Mammary epithelial cell (primary cell): ENCODE measurements at places on chromosomes 3 and 15.

DNA sequence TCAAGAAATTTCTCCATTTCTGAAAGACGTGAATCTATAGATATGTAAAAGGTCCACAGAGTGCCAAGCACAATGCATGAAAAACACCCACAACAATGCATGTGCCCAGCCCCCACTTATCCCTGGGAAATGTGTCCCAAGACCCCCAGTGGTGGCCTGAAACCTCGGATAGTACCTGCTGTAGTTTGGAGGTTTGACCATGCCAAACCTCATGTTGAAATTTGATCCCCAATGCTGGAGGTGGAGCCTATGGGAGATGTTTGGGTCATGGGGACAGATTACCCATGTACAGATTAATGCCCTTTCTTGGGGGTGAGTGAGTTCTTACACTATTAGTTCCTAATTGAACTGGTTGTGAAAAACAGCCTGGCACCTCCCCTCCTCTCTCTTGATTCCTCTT lies 21.4 kb upstream of the MYZAP start:
- DNase-seq, result no peak

GRCh38 chr15:69272139-69272538 lies 26.6 kb upstream of the PAQR5 start:
- no peak for DNase-seq

- DNase-seq, result no peak
Observed at GRCh38 chr3:133237380-133237779, 162.5 kb upstream of the BFSP2 start.

- no peak for DNase-seq
Observed at GRCh38 chr3:10635446-10636076, 130.2 kb upstream of the ATP2B2 start.

GRCh38 chr3:179460260-179460659 lies 9.0 kb upstream of the GNB4 start:
- DNase-seq, result no peak

DNA sequence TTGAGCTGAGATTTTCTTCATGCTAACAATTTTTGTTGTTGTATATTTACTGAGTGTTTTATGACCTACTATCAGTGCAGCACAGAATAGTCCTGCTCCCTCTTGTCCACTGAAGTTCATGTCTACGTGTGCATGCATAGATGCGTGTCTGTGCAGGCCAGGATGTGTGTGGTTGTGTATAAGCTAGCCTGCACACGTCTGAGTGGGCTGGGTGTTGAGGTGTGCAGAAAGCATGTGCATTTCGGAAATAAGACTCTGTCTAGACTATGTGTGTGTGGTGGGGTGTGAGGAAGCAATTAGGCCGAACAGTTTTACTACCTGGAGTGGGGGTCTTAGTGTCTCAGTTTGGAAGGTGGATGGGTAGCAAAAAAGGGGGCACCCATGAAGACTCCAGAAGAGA lies 39.2 kb downstream of the ATP2B2 start:
- DNase-seq, result peak; percentile 77

- no peak for DNase-seq
Observed at GRCh38 chr15:89428246-89428645, 68.1 kb downstream of the RHCG start.

DNA sequence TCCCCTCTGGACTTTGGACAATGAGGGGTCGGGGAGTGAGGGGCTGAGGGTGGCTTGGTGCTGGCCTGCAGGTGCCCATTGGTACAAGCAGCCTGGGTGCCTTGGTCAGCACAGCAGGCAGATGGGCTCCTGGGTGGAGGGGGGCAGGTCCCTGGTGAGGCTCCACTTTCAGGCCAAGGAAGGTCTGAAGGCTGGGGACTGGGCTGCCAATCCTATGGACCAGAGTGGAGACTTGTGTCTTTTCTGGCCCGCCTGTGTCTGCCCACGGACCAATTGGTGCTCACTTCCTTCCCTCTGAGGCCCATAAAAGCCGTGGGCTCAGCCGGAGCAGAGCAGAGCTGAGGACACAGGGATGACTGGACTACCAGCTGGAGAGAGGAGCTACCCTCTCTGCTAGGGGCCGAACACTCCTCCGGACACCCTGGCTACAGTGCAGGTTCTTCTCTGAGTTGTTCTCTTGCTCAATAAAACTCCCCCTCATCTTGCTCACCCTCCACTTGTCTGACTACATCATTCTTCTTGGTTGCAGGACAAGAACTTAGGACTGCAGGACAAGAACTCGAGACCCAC lies 31.9 kb upstream of the IREB2 start:
- no peak for DNase-seq

DNA sequence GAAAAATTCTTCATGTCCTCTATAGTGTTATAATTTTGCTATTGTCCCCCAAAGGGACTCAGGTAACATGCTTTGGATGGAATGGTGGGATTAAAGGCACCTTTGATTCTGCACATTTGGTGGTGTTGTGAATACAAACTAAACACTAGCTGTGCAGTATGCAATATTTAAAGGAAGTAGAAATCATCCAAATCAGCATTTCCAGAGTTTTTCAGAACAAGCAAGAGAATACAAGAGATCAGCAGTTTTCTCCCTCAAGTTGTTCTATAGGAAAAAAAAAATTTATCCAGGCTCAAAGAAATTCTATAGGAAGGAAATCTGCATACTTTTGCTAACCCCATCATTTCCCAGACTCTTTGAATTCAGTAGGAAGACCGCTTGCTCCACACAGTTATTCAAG lies 10.2 kb upstream of the ADIPOQ start:
- no peak for DNase-seq

- peak; percentile 61 for DNase-seq
Observed at GRCh38 chr3:78645628-78646310, 1122.0 kb downstream of the ROBO1 start.

GRCh38 chr15:94887391-94887790 lies 656.0 kb downstream of the MCTP2 start:
- peak; percentile 19 for DNase-seq

DNA sequence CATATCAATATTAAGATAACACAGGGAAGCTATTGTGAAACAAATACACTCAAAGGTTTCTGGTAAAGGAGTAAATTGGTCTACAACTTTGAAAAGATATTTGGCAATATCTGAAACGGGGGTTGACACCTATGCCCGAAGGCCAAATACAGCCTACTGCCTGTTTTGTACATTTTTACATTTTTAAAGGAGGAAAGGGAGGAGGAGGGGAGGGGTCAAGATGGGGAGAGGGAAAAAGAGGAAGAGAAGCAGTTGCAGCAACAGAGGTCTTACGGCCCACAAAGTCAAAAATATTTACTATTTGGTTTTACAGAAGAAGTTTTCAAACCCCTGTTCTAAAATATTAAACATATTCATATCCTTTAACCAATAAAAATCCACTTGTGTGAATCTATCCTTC lies 94.2 kb downstream of the FMN1 start:
- DNase-seq, result no peak

DNA sequence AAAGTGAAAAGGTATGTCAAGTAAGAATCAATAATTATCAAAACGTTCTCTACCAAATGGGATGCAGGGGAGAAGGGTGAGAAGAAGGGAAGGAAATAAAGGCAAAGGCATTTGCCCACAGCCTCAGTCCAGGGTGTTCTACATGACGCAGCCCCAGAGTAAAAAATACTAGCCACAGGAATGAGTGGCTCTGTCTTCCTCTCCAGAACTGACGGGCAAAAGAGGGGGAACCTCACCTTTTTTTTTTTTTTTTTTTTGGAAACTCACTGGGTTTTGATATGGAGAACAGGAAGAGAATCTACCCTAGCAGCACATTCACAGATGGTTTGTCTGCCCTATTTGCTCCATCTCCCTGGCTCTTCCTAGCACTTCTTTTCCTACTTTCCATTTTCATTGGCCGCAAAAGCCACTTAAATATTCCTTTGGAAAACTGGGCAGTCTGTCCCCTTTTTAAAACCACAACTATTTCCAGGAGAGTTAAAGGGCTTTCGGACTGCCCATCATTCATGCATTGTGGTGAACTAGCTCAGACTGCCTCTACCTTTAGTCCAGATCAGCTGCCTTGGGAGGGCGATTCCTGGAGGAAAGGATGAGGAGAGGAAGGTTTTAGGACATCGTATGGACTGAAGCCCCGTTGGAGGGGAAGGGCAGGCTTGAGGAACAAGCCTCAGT lies 28.2 kb downstream of the B3GNT5 start:
- DNase-seq, result no peak

GRCh38 chr15:76823890-76824289 lies 81.2 kb downstream of the SCAPER start:
- DNase-seq, result no peak

GRCh38 chr3:7543294-7543880 lies 682.5 kb downstream of the GRM7 start:
- DNase-seq, result peak; percentile 5

GRCh38 chr3:134299185-134299887 lies 48.7 kb upstream of the RYK start:
- DNase-seq, result peak; percentile 27

DNA sequence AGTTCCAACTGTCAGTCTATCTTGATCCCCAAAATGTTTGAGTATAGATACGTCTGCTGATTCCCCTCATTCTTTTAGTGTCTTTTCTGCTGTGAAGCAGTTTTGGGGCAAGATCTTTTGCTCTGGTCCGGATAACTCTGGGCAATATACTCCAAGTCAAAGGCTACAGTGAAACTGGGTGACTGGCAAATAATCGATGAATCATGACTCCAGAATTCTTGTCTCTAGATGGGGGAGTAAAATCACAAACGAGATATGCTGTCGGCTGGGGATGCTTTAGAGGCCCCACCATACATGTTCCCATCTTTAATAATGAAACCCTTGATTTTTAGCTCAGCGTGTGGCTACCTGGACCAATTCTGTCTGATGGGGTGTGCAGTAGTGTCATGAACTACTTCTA lies 76.5 kb downstream of the KLF13 start:
- DNase-seq, result no peak
